ENCODE measurements at places on chromosomes 1 and 21.

DNA sequence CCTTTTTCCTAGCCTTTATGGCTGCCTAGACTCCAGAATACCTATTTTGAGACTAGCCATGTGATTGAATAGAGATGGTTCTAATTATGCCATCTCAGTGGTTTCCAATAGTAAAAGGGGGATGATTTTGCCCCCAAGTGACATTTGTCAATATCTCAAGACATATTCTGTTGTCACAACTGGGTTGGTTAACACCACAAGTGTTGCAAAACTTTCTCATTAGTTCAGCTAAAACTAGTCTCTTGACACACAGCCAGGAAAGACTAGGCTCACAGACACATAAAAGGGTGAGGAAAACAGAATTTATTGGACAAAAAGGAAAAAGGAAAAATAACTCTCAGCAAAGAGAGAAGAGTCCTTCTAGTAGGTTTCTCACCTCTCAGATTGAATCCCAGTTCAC is 39.9 kb upstream of the GBP5 start:
- no peak for DNase-seq

GRCh38 chr1:56463376-56463775 is 116.0 kb downstream of the PLPP3 start:
- DNase-seq = no peak

GRCh38 chr21:38942748-38943211 is 137.1 kb downstream of the ETS2 start:
- no peak for DNase-seq

- DNase-seq = no peak
These were observed 14.0 kb downstream of the SEMA6C start for GRCh38 chr1:151132335-151133017.

- no peak for DNase-seq
These were observed 189.4 kb downstream of the PBX1 start for GRCh38 chr1:164748253-164748899.

DNA sequence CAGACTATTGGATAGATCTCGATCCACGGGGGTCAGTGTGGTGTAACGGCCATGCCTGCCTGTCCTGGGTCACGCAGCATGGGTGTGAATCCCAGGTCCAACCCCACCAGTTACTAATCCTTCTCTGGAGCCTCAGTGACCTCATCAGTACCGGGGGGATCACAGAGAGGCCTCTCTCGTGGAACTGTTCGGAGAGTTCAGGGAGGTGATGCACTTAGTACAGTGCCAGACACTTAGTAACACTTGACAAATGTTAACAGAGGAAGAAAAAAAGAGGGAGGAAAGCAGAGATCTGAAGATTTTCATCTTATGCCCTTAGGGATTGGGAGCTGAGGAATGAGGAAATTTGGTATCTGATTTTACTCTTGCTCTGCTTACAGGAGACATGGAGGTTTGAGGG is 2.9 kb downstream of the ABCA4 start:
- DNase-seq = peak; percentile 15

GRCh38 chr1:62905872-62906271 is 121.9 kb downstream of the ATG4C start:
- no peak for DNase-seq

- DNase-seq = no peak
These were observed 150.9 kb upstream of the C1orf174 start for GRCh38 chr1:4050998-4051397.

- no peak for DNase-seq
These were observed 12.9 kb downstream of the NEK7 start for GRCh38 chr1:198169672-198170071.

DNA sequence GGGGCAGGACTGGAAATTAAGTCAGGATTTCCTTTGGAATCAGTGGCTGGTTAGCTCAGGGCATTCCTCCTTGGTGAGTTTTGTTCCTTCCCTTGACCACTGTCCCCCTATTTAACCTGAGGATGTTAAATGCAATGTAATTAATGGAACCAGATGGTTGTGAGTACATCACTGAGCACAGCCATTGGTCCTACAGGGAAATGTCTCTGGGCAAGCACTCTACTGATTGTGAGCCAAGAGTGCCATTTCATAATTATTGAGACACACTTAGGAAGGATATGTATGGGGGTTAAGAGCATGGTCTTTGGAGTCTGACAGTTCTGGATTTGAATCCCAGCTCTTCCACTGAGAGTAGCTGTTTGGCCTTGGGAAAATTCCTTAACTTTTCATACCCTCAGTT is 74.4 kb downstream of the SPAG17 start:
- DNase-seq = no peak

- DNase-seq = no peak
These were observed 9.9 kb upstream of the MPL start for GRCh38 chr1:43327549-43328292.

GRCh38 chr1:169890761-169891538 is 2.7 kb downstream of the SCYL3 start:
- DNase-seq = no peak

DNA sequence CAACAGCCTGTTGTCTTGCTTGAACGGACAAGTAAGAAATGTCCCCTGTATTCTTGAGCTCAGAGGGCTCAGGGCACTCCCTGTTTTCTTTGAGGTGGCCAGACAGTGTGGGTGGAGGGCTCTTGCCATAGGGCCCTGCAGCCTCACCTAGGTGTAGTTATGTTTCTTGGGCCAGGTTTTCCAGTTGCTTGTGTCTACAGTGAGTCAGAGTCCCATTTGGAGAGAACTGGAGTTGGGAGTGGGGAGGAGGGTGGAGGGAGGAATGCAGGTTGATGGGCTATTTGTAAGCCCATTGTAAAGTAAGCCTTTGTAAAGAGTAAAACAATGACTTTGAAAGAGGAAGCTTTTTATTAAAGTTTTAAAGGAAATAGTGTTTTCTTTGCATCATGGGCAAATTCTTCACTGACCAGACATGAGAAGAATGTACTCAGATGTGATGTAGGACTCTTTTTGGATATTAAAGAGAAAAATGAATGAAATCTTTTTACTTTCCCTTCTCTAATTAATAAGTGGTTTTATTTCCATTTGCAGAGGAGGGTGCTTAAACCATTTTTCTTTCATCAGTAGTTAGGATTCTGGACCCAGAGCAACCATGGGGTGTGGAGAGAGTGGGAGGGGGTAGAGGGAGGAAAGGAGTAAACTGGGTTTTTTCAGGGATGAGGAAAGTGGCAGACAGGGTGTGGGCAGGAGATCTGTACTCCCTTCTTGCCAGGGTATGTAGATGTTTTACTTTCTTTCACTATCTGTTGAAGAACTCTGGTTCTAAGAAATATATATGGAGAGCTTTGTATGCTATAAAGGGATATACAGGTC is 45.1 kb upstream of the MACF1 start:
- no peak for DNase-seq

All from cardiac septum (tissue), 1 donor.